NCI-H69 (cell line): ENCODE measurements at places on chromosomes 7 and 10.
A peak's percentile ranks its signal among the peaks of the same experiment; 100 is the strongest.

- peak; percentile 35 for DNase-seq
Observed at GRCh38 chr7:24757353-24758275, at the start of gene GSDME. GSDME (minus strand) TSS chr7:24757464; CDS start chr7:24749774, 7,690 bp downstream.

- DNase-seq, result no peak
Observed at GRCh38 chr10:44860811-44861736, 50.1 kb upstream of the TMEM72 start.

- DNase-seq, result no peak
Observed at GRCh38 chr10:34121781-34122622, 693.1 kb downstream of the PARD3 start.

DNA sequence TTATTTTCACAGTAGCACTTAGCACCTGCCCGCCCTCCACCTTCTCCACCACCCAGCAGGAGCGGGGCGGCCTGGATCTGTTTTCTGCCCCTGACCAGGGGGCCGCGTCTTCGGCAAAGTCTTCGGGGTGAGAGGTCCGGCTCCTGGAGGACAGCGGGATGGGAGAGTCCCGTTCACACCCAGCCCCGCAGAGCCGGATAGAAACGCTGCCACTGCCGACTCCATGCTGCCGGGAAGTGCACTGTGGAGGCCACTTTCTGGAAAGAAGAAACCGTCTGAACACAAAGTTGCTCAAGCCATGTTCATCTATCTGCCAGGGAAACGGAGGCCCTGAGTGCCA, 14.5 kb upstream of the ZNF273 start:
- DNase-seq, result no peak

GRCh38 chr7:90747516-90747915, 151.4 kb downstream of the CDK14 start:
- no peak for DNase-seq

DNA sequence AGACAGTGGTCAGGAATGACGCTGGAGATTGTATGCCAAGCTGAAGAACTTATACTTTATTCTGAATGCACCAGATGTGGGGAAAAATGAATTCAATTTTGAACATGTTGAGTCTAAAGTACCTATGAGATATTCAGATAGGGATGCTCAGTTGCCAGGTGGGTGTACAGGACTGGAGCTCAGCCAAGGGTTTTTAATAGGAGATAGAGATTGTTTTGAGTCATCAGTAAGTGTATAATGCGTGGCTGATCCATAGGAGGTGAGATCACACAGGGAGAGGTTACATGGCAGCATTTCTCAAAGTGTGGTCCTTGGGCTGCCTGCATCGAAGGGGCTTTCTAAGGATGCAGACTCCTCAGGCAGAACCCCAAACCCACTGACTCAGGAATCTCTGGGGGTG, 6.8 kb upstream of the HIPK2 start:
- DNase-seq, result peak; percentile 52
